WTC11 (cell line): ENCODE measurements at places on chromosomes 6 and 20. TPM values are rescaled to one million over a fixed set of nuclear protein-coding genes. Genes with fewer than 3 reads are reported as not detected.
A peak's percentile ranks its signal among the peaks of the same experiment; 100 is the strongest.

Gene FAM83D
- 57.7 to 66.9 TPM (median 58.3 TPM) in 3 replicates for total RNA-seq

Gene FUCA2
- 48.5 to 55.4 TPM (median 51.8 TPM) in 3 replicates for total RNA-seq

- no peak for DNase-seq
- no peaks in the 10 kb centered on the region for H3K36me3 ChIP-seq
- no peak overlapping the region for H3K4me3 ChIP-seq
- H3K27me3 ChIP-seq = no peaks in the 10 kb centered on the region
- peaks cover 78% of the 10 kb centered on the region for H3K4me1 ChIP-seq
Observed at GRCh38 chr6:1868561-1869261, 259.0 kb downstream of the FOXC1 start.

GRCh38 chr6:50973464-50973863 lies 154.8 kb downstream of the TFAP2B start:
- no peaks in the 10 kb centered on the region; the same call in 1 of the 2 replicates for H3K27me3 ChIP-seq
- no peak overlapping the region for H3K27ac ChIP-seq
- DNase-seq = no peak
- H3K4me1 ChIP-seq = peaks cover 3% of the 10 kb centered on the region

DNA sequence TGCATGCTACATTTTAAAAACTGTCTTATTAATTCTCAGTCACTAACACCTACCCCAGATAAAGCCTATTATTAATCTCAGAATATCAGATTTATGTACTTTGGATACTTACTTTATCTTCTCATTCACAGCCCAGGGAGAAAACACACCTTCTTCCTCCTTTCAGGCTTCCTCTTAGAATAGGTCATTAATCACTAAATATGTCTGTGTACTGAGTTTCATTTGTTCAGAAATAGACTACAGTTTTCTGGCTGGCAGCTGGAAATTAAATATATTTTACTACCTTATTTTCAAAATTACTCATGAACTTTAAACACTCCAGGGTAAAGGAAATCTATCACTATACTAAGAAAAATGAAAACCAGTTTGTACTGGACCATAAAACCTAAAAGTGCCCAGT lies 147.7 kb upstream of the DST start:
- no peak overlapping the region for H3K4me3 ChIP-seq
- DNase-seq = no peak
- H3K27me3 ChIP-seq = no peaks in the 10 kb centered on the region

Gene ZBP1
- total RNA-seq = not detected in 3 replicates

DNA sequence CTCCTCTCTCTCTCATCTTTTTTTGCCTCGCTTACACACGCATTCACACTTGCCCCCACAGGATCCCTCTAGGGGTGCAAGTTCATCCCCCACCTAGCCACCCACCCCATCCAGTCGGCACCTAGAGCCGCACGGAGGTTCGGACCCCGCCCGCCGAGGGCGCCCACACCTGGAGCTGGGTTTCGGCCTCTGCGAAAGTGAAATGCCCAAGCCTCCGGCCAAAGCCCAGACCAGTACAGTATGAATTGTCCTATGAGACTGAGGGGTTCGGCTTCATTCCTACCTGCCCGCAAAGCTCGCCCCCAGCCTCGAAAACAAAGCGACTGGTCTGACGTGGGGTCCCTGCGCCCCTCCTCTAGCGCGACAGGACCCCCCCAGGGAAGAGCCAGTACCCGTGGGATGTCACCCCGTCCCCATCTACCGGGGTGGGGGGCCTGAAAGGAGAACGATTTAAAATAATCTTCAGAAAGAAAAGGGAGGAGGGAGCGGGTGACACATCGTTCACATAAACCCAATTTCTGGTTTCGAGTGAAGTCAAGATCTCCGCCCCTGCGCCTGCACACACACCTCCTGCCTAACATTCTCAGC lies 1.5 kb downstream of the TFAP2A start:
- H3K36me3 ChIP-seq = no peaks in the 10 kb centered on the region
- H3K27me3 ChIP-seq = peaks cover 95% of the 10 kb centered on the region
- H3K4me1 ChIP-seq = peaks cover 85% of the 10 kb centered on the region
- DNase-seq = no peak

Gene FAM83C
- not detected in 3 replicates for total RNA-seq

- peaks cover 6% of the 10 kb centered on the region for H3K4me1 ChIP-seq
- H3K4me3 ChIP-seq = no peak overlapping the region
- no peaks in the 10 kb centered on the region for H3K27me3 ChIP-seq
- no peak overlapping the region for H3K27ac ChIP-seq
Observed at GRCh38 chr6:112428477-112428876, 81.3 kb downstream of the RFPL4B start.

GRCh38 chr6:71403422-71404134 lies 115.0 kb downstream of the OGFRL1 start:
- no peak overlapping the region for H3K4me3 ChIP-seq
- H3K27me3 ChIP-seq = no peaks in the 10 kb centered on the region; the same call in 1 of the 2 replicates
- peaks cover 54% of the 10 kb centered on the region for H3K4me1 ChIP-seq

- peaks cover 2% of the 10 kb centered on the region; the same call in 1 of the 2 replicates for H3K27me3 ChIP-seq
- H3K4me3 ChIP-seq = no peak overlapping the region
- peaks cover 8% of the 10 kb centered on the region for H3K36me3 ChIP-seq
- H3K4me1 ChIP-seq = 0 out of 2 replicates have a peak, but pooled peaks cover 3% of the 10 kb centered on the region
- H3K27ac ChIP-seq = no peak overlapping the region
Observed at GRCh38 chr20:57079031-57080005, 187.1 kb downstream of the BMP7 start.

DNA sequence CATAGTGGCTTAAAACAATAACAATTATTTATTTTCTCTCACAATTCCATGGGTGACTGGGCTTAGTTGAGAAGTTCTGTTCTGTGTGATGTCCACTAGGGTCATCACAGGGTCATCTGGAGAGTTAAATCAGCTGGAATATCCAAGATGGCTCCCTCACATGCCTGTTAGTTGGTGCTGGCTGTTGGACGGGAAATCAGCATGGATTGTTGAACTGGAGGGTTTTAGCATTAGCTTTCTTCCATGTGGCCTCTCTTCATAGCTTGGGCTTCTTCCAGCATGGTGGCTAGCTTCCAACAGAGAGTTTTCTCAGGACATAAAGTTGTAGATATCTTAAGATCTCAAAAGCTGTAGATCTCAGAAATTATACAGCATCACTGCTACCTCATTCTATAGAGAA lies 19.6 kb downstream of the MARCKS start:
- no peak for DNase-seq
- no peaks in the 10 kb centered on the region for H3K36me3 ChIP-seq
- no peaks in the 10 kb centered on the region for H3K27me3 ChIP-seq
- no peak overlapping the region for H3K4me3 ChIP-seq
- 0 out of 2 replicates have a peak, but pooled peaks cover 8% of the 10 kb centered on the region for H3K4me1 ChIP-seq

- no peak overlapping the region for H3K27ac ChIP-seq
- H3K27me3 ChIP-seq = peaks cover 7% of the 10 kb centered on the region
- no peaks in the 10 kb centered on the region for H3K36me3 ChIP-seq
- peaks cover 35% of the 10 kb centered on the region for H3K4me1 ChIP-seq
Observed at GRCh38 chr6:39296745-39297640, 17.2 kb downstream of the KCNK17 start.

DNA sequence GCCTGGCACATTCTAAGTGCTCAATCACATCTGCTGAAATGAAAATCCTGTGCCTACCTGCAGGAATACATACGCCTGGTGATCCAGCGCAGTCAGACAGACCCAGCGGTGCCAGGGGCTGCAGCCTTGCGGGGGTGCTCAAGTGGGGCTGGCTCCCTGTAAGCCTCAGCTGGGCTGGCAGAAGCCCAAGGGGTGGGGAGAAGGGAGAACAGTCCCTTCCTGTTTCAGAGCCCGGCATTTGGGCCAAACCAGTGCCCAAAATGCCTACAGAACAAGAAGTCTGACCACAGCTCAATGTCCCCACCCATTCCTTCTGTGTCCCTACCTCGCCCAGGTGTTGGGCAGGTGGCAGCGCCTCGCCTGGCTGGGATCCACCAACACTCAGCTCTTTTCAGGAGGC lies 22.6 kb downstream of the KCNK15 start:
- H3K27ac ChIP-seq = peak overlapping the region; percentile 39; the same call in 1 of the 2 replicates
- no peak for DNase-seq
- H3K4me3 ChIP-seq = no peak overlapping the region
- H3K27me3 ChIP-seq = no peaks in the 10 kb centered on the region
- H3K4me1 ChIP-seq = peaks cover 4% of the 10 kb centered on the region; the same call in 1 of the 2 replicates

Gene FAM83B
- 3.9 to 4.2 TPM (median 4.0 TPM) in 3 replicates for total RNA-seq

DNA sequence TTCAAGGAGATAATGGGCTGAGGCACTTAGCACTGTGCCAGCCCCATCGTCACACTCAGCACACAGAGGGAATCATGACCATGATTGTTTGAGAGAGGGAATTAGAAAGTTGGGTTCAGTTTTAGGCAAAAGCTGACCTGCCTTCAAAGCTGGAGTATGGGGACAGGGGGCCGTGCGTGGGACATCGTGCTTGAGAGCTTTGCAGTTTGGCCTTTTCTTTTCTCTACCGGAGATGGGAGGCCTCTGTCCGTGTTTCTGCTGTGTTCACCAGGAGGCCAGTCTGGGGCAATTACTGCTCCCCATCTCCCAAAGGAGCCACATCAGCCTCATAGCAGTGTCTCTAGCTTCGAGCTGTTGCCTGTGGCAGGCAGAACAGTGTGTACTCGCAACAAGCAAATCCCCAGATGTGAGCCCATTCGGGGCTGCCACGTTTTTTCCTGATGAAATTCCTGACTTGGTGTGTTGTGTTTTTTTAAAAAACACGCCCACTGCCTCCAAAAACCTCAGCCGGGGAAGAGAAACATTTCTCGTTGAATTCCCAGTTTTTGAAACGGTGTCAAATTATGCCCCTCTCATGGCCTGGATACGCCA lies 20.2 kb downstream of the EYA2 start:
- no peak for DNase-seq
- H3K27me3 ChIP-seq = no peaks in the 10 kb centered on the region; the same call in 1 of the 2 replicates
- peaks cover 6% of the 10 kb centered on the region for H3K4me1 ChIP-seq
- H3K4me3 ChIP-seq = no peak overlapping the region

DNA sequence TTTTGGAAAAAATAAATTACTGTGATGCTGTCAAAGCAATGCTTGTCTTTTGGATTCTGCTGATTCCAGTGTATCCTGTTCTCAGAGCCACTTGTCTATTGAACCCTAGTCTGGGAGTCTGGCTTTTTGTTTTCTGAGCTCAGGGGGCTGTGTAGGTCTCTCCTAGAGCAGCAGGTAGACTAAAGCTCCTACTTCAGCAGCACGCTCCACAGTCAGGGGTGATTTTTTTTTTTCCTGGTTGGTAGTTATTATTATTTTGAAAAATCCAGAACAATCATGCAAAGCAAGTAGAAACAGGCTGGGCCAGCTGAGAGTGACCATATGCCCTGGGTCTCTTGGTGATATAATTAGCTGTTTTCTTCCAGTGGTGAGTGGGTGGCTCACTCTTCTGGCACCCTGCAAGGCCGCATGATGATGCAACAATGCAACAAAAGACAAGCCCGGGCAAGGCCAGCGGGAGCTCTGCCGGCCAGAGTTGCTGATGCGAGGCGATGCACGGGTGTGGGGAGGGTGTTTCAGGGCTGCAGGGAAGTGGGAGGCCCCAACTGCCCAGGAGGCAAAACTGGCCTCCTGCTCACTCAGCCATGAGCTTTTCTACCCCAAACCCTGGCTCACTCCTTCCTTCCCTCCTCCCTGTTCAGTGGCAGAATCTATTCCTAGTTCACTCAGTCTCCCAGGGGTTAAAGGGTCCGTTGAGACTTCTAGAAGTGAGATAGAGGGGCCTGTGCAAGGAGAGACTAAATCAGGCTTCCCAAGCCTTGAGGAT lies 11.5 kb upstream of the CDKN1A start:
- no peak overlapping the region for H3K4me3 ChIP-seq
- no peaks in the 10 kb centered on the region; the same call in 1 of the 2 replicates for H3K27me3 ChIP-seq
- DNase-seq = peak; percentile 64
- no peaks in the 10 kb centered on the region for H3K36me3 ChIP-seq
- H3K27ac ChIP-seq = peak overlapping the region; percentile 96
- H3K4me1 ChIP-seq = peaks cover 58% of the 10 kb centered on the region

GRCh38 chr6:56660381-56660730 lies 17.7 kb upstream of the DST start:
- H3K27me3 ChIP-seq = no peaks in the 10 kb centered on the region
- no peak for DNase-seq
- H3K36me3 ChIP-seq = no peaks in the 10 kb centered on the region
- H3K4me1 ChIP-seq = peaks cover 36% of the 10 kb centered on the region

- no peaks in the 10 kb centered on the region for H3K27me3 ChIP-seq
- H3K4me1 ChIP-seq = no peaks in the 10 kb centered on the region
- DNase-seq = peak; percentile 23
- H3K27ac ChIP-seq = no peak overlapping the region
Observed at GRCh38 chr6:75855052-75855451, 106.0 kb downstream of the MYO6 start.

Gene CALHM6
- 0.21 to 1.4 TPM (median 0.44 TPM) in 3 replicates for total RNA-seq

Gene ADTRP
- 0.44 to 0.98 TPM (median 0.50 TPM) in 3 replicates for total RNA-seq

DNA sequence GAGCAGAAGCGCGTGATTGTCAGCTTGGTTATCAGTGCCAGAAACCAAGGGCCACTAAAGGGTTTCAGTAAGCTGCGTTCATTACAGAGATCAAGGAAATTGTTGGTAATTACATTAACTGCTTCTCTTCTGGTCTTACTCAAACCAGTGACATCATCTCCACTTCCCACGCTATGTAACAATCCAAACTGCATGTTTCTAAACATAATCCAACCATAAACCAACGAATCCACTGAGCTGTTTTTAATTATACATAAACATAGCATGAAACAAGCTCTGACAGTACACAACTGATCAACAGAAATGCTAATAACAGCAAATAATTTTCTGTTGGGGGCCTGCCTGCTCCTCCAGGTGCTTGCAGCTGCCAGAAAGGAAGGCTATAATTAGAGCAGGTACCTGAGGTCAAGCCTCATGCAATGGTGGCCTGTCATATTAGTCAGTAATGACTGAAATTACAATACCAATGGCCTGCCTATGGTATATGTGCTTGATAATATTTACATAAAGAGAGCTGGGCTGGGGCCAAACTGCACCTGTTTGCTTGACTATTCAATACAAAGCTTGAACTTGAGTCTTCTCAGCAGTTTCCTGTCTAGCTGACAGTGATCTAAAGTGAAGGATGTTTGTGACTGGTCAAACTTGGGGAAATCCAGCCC lies 40.1 kb downstream of the ILRUN start:
- H3K36me3 ChIP-seq = peaks cover 4% of the 10 kb centered on the region
- no peaks in the 10 kb centered on the region for H3K27me3 ChIP-seq
- H3K27ac ChIP-seq = peak overlapping the region; percentile 78

- H3K4me3 ChIP-seq = no peak overlapping the region
- peaks cover 6% of the 10 kb centered on the region; the same call in 1 of the 2 replicates for H3K27me3 ChIP-seq
- H3K4me1 ChIP-seq = peaks cover 4% of the 10 kb centered on the region
- DNase-seq = no peak
- peaks cover 2% of the 10 kb centered on the region; the same call in 1 of the 2 replicates for H3K36me3 ChIP-seq
- peak overlapping the region; percentile 22; the same call in 1 of the 2 replicates for H3K27ac ChIP-seq
Observed at GRCh38 chr20:33716498-33716897, 3.6 kb downstream of the PXMP4 start.

DNA sequence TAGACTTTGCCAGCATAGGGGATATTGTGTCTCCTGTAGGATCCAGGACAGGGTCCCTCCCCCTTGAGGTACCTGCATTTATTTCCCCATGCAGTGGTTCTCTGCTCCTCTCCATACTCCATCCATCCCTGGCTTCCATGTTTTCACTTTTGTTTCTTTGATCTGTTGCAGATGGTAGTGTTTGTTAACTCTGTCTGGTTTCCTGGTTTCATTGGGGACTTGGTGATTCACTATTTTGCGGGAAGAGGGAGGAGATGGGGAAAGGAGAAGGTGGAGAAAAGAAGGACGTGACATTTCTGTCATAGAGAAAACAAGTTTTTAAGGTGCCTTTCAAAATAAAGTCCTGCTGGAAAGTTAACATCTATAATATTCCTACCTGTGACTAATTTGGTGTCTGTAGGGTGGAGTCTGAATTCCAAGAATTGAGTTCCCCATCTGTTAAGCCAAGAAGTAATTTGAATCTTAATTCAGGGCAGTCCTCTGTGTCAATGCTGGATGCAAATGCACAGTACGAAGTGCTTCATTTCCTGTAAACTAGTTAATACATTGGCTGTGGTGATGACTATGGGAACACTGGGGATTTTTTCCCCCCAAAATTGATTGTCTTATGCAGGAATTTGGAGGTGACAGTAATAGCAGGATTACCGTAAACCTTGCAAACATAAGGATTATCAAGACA lies 6.9 kb upstream of the RNF144B start:
- no peaks in the 10 kb centered on the region for H3K27me3 ChIP-seq
- peaks cover 13% of the 10 kb centered on the region for H3K4me1 ChIP-seq
- no peak for DNase-seq

Gene CGA
- not detected in 3 replicates for total RNA-seq

Gene DEF6
- 11.3 to 12.8 TPM (median 11.4 TPM) in 3 replicates for total RNA-seq
